ENCODE measurements at places on chromosomes 3 and 15. TPM values are rescaled to one million over a fixed set of nuclear protein-coding genes. Genes with fewer than 3 reads are reported as not detected.

GRCh38 chr3:79517766-79518413 is 249.9 kb downstream of the ROBO1 start:
- no peak for DNase-seq

- no peak for DNase-seq
These were observed 69.5 kb upstream of the SNTN start for GRCh38 chr3:63582943-63583500.

Gene TMCO5A
- not detected for total RNA-seq

GRCh38 chr3:71241981-71242560 is 341.5 kb downstream of the FOXP1 start:
- no peak for DNase-seq

GRCh38 chr3:150061288-150062024 is 90.8 kb upstream of the PFN2 start:
- peak; percentile 88 for DNase-seq

DNA sequence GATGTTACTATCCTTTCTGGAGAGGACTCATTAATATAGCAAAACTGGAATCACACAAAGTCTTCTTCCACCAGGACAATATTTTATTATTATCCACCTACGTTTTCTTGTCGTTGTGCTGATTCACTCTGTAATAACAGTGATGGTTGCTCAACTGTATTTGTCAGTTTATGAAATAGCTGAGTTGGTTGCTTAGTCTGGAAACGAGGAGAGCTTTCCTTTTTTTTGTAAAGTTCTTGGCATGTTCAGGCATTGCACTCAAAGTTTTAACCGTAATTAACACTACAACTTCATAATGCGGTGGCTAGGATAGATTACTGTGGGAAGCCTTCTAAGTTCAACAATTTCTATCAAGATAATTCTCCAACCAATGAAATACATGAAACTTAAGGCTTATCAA is 131.2 kb downstream of the RAP2B start:
- DNase-seq, result no peak

Gene DUOXA2
- total RNA-seq, result not detected

DNA sequence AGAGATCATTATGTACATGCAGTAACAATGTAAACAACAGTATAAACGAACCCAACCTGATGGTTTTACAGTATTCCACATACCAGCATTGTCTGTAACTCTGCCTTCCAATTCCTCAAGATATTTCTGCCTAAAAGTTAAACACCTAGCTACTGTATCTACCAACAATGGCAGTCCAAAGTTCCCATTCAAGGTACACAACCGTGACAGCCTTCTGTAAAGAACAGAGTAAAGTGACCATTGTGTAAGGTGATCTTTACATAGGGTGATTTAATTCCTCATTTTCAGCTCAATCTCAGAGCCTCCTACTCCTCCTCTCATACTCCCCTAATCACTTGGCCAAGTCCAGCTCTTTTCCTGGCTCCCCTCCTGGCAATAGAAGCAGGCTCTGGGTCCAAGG is 10.4 kb downstream of the SECISBP2L start:
- no peak for DNase-seq

Gene VPS8
- total RNA-seq, result 31.0 TPM

Gene TMEM212
- total RNA-seq, result not detected

Gene CHRD
- 16.1 TPM for total RNA-seq

DNA sequence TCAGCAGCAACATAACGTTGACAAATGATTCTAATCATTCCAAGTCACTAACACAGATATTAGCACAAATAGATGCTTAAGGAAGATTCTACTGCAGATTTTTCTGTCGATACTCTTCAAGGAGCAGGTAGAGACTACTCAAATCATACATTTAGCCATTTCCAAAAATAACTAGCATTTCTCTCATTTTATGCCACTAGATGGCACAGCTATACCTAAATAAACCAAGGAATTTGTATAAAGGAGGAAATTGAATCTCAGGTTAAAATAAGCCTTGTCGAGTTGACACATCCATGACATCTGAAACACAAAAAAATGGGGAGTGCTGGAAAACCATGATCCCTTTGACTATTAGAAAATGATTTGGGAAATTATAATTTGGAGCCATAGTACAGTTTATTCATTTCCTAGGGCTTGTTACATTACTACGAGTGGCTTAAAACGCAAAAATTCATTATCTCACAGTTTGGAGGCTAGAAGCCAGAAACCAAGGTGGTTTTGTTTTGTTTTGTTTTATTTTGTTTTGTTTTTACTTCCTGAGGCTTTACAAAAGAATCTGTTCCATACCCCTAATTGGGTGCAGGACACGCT is 59.5 kb upstream of the STRIT1 start:
- no peak for DNase-seq

- no peak for DNase-seq
These were observed 26.1 kb downstream of the FAM174B start for GRCh38 chr15:92629276-92629974.

GRCh38 chr15:33310481-33311311 is at the start of gene RYR3:
RYR3 (plus strand) TSS chr15:33310967; CDS start chr15:33311046, 79 bp downstream.
- peak; percentile 90 for DNase-seq

Gene EBLN2
- 2.1 TPM for total RNA-seq

GRCh38 chr3:143584474-143584873 is 263.8 kb downstream of the SLC9A9 start:
- DNase-seq, result no peak

Data from esophagus muscularis mucosa (tissue), 4 donors.